Neural crest cell (in vitro differentiated cells): ENCODE measurements at places on chromosomes 16 and 17.

- no peak for DNase-seq
Observed at GRCh38 chr16:27749946-27750345, 200.0 kb downstream of the KATNIP start.

DNA sequence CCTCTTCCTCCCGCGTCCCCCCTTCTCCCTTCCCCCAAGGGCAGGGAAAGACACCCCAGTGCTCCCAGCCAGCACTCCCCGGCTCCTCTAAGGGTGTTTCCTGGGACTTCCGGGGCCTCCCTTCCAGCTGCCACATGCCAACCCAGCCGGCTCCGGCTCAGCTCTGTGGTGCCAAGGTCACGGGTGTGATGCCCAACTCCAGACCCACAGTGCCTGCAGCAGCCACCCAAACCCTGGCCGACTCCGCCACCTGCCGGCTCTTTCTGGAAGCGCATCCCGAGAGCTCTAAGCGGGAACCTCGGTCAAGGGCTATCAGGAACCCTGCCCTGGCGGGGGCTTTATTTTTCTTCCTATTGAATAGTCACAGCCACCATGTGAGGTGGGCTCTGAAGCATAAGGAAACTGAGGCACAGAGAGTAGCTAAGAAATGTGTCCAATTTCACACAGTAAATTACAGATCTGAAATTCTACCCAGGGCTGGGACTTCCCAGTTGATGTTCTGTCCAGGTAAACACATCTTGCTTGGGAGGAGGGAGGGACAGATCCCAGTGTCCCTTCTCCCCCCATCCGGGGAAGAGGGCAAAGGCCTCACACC is 3.3 kb upstream of the PPP1R1B start:
- DNase-seq: peak; percentile 94

DNA sequence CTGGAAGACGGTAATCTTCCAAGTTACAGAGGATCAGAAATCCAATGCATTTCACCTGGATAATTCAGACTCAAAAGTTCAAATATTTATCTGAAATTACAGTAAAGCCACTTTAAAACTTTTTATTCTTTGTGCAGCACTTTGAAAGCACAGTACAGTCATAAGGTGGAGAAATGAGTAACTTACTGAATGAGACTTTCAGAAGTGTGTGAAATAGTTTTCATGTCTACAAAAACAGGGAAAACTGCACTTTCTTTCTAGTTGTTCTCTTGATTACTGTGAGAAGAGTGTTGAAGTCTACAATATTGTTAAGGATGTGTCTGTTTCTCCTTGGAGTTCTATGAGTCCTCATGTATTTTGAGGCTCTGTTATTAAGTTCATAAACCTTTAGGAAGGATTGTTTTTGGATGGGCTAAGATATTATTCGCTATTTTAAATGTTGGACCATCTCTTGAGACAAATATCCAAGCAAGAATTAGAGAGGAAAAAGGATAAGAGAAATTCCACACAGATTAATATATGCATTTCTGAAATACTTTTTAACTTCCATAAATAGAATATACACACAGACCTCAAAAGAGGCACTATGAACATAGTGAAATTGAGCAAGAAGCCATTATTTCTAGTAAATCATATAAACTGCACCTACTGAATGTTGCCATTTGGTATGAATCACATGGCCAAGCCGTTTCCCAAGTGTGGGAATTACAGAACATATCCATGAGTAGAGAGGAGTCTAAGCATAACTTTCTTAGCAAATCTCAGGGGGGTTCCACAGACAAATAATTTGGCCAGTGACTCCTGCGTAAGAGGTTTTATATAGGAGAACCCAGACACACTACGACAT is 83.6 kb upstream of the PLEKHM1 start:
- DNase-seq: no peak

DNA sequence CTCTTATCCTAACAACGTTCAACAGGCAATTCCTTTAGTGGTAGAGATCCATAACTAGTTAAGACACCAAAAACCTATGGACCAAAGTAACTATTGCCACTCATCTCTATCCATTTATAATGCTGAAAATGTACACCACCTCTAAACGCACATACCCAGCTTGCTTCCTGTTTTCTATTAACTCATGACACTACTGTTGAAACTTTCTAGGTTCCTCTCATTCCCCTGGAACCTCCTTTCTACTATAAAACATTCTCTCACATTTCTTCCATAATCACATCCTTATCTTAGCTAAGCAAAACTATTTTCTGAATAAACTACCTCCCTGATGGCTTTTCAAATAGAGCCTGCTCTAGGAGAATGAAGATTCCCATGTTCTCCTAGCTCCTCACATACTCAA is 42.9 kb upstream of the KSR1 start:
- DNase-seq: no peak

DNA sequence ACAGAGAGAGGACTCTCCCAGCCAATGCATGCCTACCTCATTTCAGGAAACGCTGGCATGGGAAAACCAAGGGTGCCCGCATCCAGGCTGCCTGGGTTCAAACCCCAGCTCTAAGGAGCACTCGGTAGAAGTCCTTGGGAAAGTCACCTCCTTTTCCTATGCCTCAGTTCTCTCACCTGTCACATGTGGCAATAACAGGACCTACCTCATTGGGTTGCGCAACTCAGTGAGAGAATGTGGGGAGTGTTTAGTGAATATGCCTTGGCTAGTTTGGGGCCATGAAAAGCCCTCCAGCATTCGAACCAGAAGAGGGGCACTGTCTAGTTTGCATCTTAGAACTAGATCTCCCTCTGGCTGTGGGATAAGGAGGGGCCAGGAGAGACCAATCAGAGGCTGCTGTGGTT is 9.0 kb upstream of the NXPH3 start:
- no peak for DNase-seq

DNA sequence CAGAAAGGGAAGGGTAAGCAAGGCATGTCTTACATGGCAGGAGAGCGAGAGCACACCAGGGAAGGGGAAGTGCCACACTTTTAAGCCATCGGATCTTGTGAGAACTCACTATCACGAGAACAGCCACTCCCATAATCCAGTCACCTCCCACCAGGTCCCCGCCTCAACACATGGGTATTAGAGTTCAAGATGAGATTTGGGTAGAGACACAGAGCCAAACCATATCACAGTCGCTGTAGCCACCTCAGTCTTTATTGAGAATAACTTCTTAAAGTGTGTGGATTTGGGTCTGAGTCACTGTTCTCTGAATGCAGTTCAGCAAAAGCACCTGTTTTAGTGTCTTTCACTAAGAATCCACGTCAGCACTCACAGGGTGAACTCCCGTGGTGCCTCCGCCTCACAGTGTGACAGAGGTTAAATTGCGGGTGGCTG is 195.2 kb upstream of the CHMP6 start:
- no peak for DNase-seq

DNA sequence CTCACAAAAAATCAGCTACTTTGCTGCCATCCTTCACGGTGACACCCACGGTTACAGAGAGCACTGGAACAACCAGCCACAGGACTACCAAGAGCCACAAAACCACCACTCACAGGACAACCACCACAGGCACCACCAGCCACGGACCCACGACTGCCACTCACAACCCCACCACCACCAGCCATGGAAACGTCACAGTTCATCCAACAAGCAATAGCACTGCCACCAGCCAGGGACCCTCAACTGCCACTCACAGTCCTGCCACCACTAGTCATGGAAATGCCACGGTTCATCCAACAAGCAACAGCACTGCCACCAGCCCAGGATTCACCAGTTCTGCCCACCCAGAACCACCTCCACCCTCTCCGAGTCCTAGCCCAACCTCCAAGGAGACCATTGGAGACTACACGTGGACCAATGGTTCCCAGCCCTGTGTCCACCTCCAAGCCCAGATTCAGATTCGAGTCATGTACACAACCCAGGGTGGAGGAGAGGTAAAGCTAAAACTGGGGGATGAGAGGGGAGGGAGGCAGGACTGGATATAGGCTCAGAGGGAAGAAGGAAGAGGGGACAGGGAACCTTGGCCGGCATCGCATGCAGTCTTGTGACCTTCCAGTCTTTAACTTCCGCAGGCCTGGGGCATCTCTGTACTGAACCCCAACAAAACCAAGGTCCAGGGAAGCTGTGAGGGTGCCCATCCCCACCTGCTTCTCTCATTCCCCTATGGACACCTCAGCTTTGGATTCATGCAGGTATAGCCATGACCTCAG is 581 bp downstream of the CD68 start:
- DNase-seq: no peak

DNA sequence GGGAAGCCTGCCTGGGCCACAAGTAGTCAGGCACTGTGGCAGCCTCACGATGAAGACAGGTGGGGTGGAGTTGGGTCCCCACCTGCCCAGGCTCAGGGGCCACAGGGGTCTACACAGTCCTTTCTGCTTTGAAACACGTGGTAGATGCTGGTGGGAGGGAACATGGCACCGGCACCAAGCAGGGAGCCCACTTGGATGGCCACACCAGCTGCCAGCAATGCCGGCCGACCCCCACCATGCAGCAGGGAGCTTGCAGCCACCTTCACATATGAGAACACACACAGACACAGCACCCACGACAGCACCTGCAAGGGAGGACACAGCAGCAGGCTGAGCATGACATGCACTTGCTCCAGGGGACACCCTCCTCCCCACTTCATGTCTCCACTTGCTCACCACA is 2.4 kb downstream of the SLC52A1 start:
- DNase-seq: no peak

- no peak for DNase-seq
Observed at GRCh38 chr16:54459509-54460262, 173.1 kb upstream of the IRX3 start.

DNA sequence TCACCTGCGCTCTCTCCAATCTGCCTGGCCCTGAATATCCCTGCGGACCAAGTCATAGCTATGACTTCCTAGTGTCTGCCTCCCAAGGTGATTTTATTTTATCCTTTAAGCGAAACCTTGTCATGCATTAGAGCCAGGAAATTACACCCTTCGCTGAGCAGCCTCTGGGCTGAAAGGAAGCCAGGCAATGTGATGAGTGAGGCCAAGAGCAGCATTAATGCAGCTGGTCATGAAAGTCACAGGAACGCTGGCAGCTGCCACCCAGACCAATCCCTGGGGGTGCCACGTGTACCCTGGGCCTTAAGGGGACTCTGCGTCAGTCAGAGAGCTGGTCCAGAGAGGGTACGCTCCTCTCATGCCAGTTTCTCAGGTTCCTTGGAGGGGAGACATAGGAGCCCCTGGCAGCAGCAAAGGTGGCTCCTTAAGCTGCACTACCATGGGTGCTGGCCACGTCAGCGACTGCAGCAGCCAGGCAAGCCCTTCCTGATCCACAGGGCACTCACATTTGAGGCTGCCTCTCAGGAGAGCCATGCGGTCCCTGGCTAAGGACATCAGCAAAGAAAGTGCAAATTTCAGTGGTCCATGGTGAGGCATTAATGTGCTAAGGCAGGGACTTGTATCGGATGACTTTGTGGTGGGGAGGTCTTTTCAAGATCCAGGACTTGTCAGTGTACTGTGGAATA is 42.7 kb upstream of the WSCD1 start:
- no peak for DNase-seq

DNA sequence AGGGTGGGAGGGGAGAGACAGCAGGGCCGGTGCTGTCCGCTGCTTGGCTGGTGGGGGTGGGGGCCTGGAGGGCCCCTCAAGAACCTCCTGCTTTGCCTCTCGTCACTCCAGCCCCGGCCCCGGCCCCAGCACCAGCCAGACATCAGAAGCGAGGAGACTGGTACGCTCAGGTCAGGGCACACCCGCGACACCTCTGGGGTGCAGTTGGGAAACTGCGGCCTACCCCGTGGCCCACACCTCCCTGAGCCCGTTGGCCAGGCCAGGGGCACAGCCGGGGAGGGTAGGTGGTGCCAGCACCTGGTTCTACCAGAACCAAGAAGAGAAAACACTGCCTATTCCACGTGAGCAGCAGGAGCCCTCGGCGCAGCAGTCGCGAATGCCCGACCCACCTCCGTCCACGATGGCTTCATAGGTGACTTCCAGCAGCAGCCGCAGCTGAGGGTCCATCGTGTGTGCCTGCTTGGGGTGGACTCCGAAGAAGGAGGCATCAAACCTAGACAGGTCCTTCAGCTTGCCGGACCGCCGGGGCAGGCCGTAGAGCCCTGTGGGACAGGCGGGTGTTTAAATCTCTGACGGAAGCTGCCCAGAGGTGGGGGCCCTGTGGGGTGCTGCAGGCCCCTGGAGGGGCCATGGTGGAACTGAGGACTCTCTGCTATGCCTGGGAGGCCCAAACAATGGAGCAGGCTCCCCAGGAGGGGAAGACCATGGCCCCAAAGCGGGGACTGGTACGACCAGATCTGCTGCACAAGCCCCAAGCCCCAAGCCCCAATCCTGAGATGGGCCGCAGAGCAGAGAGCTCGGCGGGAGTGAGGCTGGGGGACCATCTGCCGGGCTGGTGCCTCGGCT is 2.9 kb downstream of the FASN start:
- no peak for DNase-seq

DNA sequence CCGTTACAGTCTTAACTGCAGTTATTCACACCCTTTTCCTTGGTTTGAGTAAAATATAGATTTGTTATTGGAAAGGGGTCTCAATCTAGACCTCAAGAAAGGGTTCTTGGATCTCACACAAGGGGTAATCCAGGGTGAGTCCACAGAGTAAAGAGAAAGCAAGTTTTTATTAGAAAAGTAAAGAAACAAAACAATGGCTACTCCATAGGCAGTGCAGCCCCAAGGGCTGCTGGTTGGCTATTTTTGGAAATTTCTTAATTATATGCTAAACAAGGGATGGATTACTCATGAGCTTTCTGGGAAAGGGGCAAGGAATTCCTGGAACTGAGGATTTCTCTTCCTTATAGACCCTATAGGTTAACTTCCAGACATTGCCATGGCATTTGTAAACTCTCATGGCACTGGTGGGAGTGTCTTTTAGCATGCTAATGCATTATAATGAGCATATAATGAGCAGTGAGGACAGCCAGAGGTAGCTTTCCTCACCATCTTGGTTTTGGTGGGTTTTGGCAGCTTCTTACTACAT is 24.5 kb upstream of the MILR1 start:
- no peak for DNase-seq

DNA sequence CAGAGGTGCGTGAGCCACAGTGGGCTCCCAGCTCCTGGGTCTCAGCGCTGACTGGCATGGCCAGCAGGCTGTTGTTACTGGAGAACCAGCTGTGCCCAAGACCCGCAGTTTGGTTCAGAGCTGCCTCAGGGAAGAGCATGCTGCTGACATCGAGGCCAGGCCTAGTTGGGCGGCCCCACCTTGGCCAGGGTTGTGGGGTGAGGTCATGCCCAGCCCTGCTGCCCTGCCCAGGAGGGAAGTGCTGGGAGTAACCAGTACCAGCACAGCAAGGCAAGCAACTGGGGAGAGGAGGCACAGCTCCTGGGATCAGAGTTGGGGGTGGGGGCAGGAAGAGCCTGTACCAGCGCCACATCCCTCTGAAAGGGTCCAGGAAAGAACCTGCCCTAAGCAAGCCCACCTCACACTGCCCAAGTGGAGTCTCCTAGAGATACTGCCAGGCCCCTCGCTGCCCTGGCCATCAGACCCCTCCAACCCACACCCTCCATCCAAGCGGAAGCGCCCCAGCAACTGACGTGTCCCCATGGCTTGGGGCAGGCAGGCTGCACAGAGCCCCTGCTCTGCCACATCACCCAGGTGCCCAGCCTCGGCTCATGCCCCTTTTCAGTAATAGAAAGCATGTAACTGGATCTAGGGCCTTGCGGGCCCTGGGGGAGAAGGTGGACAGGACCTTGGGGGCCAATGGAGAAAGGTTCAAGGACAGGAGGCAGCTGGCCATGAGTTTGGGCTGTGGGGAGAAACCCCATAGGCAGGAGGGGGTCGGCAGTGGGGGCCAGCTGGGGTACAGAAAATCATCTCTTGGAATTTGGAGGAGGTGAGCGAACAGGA is 990 bp downstream of the DOK4 start:
- DNase-seq: no peak
